Effector memory CD8-positive, alpha-beta T cell (primary cell): ENCODE measurements at places on chromosomes 2 and 18.

GRCh38 chr2:26324903-26325302 is 21.0 kb upstream of the SELENOI start:
- no peak for DNase-seq

DNA sequence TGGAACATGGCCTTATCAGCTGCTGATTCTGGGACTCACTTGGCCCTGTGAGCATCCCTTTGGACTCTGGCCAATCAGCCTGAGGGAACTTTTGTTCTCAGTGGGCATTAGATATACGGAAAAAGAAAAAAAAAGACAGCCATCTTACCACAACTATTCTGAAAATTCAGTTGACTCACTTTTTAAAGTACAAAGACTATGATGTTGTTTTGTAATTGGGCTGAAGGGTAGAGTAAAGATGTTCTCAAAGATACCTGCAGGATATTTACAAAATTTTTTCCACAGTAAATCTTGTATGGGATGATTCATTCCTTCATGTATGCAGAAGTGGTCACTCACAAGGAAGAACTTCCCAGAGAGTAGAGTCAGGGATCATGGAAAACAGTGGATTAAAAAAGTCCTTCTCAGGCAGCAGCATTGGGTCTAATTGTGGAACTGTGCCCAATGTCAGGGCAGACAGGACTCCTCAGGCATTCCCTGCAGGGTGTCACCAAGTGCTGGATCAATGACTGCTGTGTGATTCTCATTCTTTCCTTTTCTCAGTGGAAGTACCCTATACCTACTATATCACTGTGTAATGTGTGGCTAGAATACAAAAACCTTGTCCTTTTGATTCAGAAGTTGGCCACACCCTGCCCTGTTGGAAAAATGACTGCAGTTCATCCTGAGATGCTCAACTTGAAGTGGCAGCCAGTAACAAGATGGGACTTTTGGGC is 35.4 kb downstream of the SULT1C4 start:
- DNase-seq: no peak

DNA sequence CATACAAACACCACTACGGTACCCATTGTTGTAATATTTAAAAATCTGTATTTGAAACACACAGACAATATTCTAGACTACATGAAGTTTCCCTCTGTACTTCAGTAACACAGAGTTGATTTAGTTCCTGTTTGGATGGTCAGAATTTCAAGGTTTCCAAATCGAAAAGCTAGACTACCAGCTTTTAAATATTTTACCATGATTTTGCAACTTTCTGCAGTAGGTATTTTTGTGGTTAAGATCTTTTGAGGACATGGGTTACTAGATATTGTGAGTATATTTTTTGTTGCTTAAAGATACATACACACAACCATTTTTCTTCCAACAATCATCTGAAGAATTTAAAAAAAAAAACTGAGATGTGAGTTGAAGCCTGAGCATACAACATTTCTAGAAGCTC is 10.9 kb downstream of the SERPINB5 start:
- no peak for DNase-seq

DNA sequence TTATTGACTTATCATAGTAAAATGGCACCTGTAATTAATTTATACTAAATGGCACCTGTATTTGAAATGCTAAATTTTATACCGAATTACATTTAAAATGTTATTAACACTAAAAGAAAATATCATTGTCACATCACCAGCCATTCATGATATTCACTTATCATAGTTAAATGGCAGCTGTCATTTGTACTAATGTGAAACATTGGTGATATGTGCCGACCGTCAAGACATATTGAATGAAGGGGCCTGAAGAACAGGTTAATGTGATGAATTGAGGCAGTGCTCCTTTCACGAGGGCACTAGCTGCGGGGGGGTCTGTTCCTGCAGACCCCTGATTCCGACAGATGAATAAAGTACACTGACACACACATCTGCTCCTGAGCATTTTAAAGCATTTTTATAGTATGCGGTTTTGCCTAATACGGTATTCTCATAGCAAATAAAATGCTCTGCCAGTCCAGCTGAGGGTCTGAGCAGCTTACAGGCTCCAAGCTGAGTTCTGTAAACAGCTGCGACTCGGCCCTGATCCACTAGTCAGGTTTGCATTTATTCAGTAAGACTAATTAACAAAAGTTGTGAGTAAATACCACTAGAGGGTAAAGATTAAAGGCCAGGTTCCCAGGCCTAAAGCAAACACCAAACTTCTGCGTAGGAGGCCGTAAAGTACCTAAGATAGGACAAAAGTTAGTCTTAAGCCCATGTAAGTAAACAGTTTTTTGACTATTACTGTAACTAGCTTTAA is 593.4 kb upstream of the NETO1 start:
- no peak for DNase-seq

- DNase-seq: no peak
These were observed 68.7 kb downstream of the PXDN start for GRCh38 chr2:1675633-1676032.

- DNase-seq: no peak
These were observed 50.7 kb downstream of the LBH start for GRCh38 chr2:30282081-30282480.

DNA sequence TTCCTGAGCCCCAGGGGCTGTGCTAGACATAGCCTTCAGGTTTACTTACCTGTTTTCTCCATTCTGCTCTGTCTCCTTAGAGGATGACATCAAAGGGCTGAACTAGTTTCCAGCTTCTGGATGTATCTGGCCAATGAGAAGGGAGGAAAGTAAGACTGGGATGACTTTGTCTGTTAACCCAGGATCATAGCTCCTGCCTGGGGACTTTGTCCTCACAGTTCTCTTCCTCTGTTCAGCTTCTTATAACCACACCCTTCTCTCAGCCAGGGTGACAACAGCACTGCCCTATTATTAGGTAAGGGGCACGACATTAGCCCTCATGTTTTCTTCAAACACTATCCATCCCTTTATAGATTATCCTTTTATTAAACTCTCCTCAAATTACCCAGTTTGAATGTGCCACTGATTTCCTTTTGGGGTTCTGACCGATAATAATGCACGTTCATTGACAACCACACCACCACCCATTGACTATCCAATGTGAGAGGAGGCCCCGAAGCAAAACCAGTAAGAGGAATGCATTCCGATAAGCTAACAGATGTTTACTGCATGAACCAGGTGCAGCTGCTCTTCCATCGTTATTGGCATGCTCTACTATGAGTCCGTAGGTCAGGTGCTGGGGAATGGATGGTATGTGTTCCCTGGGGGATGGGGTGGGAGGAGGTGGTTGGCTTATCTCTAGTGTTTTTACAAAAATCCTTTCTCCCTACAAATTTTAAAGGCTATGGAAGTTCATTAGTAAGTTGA is 23.5 kb downstream of the TSN start:
- no peak for DNase-seq
